Retina (tissue), 1 donor: ENCODE measurements at places on chromosomes 16 and 17.

GRCh38 chr17:37312137-37312923 is 63.5 kb upstream of the C17orf78 start:
- DNase-seq, result no peak

- no peak for DNase-seq
Measured at GRCh38 chr16:10352262-10352661, 33.6 kb upstream of the ATF7IP2 start.

GRCh38 chr16:25493136-25493811 is 198.5 kb upstream of the HS3ST4 start:
- no peak for DNase-seq

DNA sequence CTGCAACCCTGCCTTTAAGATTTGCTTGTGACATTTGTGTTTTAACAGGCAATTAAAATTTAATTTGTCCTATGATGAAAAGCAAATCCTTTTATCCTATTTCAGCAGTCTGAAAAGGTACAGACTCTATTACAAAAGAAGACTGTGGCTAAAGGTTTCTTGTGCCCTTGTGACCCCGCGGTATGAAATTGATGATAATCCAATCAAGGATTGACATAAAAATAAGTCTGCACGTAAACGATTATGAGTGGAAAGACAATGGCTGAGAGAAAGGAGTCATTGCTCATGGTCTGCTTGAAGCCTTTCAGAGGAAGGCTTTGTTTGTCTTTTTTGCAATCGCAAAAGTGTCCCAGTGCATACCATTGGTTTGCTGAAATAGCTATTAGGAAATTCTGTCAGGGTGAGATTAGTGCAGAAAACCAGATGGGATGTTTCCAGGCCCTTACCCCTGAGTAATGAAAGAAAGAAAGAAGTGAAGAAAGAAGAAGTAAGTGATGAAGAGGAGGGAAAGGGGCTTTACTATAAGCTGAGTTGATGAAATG is 867.8 kb upstream of the CDH8 start:
- DNase-seq, result no peak

- no peak for DNase-seq
Measured at GRCh38 chr17:49928126-49928800, 40.7 kb upstream of the DLX4 start.

- DNase-seq, result peak; percentile 82
Measured at GRCh38 chr17:20116683-20117309, 107.6 kb downstream of the SPECC1 start.

DNA sequence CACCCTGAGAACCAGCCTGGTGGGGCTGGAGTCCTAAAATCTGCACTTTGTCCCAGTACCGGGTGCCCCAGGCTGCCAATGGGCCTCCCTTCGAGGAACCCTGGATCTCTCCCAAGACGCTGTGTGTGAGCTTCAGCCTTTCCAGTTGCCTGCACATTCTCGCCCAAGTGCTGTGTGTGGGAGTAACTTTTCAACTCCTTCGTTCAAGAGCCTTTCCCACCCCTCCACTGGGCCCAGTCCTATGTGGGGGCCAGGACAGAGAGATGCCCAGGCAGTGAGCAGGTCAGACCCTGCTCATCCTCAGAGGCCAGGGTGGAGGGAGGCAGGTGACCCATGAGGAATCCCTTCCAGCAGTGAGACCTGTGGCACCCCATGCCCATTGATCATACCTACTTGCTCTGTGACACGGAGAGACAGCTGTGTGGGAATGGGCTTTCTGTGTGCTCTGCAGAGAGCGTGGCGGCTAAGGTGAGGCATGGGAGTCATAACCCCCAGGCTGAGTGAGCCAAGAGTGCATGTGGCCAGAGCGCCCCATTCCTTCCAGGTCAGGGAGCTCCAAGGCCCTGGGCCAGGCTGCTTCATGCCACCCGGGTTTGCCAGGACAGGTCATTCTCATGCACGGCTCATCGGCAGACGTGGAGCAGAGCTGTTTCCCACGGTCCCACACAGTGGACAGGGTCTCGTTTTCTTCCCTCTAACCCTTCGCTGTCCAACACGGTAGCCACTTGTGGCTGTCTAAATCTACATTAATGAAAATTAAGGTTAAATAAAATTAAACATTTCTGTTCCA is 154.4 kb downstream of the CLEC16A start:
- no peak for DNase-seq

- peak; percentile 82 for DNase-seq
Measured at GRCh38 chr16:1182950-1183907, 30.3 kb downstream of the CACNA1H start.

GRCh38 chr17:50318501-50319285 is 27.2 kb upstream of the XYLT2 start:
- no peak for DNase-seq

DNA sequence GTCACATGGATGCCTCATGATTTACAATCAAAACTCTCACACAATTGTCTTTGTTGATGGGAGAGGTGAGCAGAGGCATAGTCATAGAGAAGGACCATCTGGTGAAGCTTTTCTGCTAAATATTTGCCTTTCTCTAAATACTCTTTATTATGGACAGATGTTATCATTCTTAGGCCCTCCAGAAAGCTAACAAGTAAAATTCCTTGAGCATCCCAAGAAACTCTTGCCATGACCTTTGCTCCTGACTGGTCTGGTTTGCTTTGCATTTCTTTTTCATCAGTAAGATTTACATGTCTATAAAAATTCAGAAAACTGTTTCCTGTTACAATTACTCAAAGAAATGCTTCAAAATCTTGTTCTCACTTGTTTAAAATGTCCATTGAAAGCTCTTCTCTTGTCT is 1336.6 kb upstream of the CDH8 start:
- DNase-seq, result no peak

- no peak for DNase-seq
Measured at GRCh38 chr16:54657709-54658102, 273.0 kb upstream of the IRX5 start.

DNA sequence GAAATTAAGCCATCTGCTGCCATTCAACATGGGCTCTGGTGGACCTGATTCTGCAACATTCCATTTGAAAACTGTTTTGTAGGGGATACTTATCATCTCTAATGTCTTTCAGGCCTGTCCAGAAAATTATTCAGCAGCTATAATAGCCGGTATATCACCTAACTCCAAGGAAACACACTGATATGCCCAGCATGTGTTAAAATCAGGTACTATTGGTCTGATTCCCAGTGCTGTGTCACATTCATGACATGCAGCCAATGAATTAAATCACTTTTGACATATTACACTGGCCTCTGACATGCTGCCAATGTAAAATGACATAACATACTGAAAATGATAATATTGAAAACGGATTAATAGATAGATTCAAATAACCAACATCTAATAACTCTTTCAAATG is 60.5 kb upstream of the IRX5 start:
- DNase-seq, result no peak

DNA sequence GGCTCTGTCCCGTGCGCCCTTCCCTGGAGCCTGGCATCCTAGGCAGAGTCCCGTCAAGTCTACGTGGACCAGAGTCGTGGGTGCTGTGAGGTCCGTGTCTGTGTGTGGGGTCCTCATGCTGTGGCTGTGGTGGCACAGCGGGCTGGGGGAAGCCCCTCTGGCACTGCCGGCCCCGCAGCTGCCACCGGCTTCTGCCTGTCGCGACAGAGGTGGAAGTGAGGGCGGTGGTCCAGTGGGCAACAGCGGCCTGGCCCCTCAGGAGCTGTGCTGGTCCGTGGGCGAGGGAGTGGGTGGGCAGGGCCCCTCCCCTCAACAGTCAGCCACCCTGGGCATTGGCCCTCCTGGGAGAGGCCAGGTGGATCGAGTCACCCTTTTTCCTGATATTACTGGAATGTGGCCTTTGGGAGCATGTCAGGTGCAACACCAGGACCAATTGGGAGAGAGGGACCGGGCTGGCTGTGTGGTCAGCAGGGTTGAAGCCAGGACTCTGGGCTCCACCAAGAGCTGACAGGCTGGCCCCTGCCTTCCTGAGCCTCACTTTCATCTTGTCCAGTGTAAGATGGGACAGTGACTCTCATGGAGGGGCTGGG is 11.9 kb downstream of the BAIAP2 start:
- no peak for DNase-seq

DNA sequence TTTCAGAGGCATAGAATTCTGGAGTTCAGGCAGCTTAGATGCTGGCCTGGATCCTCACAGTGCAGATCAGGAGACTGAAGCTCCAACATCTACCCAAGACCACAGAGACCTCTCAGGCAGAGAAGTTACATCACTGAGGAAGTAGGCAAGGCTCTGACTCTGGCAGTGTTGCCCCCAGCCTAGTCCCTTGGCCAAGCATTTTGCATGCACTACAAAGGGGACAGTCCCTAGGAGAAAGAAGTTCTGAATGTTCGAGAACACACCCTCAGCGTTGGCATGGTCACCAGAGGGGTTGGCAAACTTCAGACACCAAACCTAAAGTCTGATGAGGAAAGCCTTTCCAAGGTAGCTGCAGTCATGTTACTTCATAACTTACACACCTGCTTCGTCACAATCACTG is 2.5 kb downstream of the RANBP10 start:
- no peak for DNase-seq

DNA sequence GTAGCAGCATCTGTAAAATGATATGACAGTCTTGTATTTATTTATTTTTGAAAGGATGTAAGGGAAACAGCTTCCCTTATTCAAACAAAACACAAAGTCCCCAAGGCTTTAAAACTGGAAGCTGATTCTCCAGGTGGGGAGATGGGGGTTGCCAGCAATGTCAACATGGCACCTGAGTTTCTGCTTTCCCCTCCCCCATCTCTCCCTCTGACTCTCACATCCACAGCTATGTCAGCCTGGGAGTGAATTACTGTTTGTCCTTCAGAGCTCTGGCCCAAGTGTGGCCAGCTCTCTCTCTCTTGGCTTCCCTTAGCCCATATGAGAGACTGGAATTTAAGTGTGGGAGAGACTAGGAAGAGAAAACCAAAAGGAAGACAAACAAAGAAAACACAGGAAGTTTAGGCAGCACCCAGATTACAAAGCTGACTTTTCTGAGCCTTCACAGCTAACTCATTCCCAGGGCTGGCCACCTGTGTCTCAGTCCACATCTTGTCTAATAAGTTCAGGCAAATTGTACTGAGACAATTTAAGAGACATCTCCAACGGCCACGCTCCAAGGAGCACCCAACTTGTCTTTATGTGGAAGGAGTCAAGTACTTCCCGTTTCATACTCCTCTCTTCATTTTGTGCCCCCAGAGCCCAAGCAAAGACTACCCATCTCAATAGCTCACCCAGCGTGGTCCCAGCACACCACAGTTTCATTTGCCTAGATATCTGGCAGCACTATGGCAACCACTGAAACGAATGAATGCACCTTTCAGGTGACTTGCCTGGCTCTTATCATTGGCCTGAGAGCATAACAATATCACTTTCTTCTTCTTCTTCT is 69.2 kb downstream of the SOX9 start:
- DNase-seq, result no peak

GRCh38 chr17:80981062-80981902 is 10.4 kb upstream of the CHMP6 start:
- peak; percentile 78 for DNase-seq

GRCh38 chr17:14772776-14773175 is 471.9 kb downstream of the HS3ST3B1 start:
- DNase-seq, result no peak

DNA sequence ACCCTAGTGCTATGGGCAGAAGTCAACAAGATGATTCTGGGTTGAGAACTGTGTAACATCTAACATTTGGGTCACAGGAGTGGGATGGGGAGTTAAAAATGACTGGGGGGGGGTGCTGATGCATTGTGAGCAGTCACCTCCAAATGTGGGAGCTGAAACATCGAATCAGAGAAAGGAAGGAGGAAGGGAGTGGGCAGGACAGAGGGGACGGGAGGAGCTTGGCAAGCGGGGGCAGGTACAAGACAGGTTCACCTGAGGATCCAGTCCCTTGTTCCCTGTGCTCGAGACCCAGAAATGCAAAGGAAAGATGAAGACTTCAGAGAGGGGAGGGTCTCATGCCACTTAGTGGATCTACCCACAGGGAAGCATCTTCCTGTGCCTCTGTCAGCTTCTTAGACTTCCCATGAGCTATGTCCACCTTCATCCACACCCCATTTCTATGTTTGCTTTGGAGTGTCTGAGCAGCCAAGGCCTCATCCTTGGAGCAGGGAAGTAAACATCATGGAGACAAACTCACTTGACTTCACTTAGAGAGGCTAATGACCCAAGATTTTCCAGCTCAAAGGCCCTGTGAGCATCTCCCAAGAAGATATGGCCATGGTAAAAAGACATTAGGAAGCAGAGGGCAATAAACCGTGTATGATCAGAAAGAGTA is 20.5 kb downstream of the SMPD3 start:
- DNase-seq, result no peak

DNA sequence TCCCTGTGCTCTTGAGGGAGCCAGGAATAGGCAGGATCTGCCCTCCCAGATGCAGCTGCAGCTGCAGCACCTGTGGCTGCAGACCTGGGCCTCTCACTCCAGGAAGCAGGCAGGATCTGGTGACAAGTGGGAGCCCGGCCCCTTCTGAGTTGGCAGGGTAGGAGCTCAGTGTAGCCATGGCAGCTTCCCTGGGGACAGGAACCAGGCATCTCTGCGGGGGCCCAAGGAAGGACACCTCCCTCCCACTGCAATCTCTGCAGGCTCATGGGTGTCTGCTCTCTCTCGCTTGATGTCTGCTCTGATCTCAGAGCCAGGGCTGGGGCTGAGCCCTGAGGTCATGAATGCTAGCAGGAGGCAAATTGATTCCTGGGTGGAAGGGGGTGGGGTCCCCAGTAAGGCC is 592.5 kb upstream of the CA10 start:
- no peak for DNase-seq
